CD4-positive, alpha-beta T cell treated with Interleukin-10 for 1 hour (primary cell): ENCODE measurements at places on chromosomes 12 and 14.
A peak's percentile ranks its signal among the peaks of the same experiment; 100 is the strongest.

DNA sequence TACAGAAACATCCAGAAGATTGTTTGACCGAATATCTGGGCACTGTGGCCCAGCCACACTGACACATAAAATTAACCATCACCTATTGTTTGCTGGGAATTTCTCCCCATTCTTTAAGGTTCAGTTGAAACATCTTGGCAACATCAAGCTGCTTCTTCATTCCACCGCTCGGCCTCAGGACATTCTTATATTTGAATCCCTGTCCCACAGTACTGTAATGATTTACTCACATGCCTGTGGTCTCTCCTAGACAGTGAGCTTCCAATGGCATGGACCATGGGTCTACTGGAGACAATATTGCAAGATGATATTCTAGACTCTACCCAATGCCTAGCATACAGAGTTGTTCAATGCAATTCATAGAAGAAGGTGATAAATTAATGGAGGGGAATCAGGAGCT, 56.1 kb downstream of the EMP1 start:
- no peak for DNase-seq

DNA sequence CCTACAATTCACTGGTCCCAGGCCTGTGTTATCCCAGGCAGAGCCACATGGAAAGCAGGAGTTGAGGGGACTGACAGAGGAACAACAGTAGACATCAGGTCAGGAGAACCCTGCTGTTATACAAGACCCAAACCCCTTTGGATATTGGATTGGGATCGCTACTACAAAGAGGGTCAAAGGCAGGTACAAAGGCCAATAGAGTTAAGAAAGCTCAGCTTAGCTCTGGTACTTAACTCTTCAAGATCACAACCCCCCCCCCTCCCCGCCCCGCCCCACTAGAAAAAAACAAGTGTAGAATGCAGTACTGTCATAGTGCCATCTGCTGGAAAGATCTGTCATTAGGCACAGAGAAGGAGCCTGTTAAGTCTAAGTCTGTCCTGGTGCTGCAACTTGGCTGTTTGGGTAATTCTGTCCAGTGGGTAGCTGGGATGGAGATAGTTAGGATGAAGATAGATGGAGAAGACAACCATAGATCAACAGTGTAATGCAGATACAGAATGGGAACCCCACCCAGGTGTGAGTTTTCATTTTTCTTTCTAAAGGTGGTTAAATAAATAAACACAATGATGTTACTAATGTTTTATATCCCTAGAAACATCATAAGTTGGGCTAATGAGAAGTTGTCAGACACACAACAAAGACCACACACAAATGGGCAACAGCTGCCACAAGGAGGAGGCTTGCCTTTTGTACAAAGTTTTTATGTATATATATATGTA, 17.2 kb downstream of the REM2 start:
- DNase-seq = peak; percentile 79

DNA sequence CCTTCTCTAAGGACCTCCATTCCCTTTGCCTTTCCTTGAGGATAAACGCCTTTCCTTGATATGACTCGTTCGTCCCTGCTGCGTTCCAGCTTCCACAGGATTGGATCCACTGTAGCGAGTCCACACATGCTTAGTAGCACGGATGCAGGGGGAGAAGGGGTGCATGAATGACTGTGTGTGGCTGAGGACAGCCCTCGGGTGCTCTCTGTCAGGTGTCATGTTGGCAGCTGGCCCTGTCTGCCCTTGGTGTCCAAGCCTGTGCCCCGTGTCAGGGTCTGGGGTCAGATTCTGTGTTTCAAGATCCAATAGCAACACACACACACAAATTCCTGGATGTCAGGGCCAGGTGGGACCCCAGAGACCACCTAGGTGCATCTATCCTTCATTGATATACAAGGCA, 17.5 kb upstream of the KRT80 start:
- no peak for DNase-seq

DNA sequence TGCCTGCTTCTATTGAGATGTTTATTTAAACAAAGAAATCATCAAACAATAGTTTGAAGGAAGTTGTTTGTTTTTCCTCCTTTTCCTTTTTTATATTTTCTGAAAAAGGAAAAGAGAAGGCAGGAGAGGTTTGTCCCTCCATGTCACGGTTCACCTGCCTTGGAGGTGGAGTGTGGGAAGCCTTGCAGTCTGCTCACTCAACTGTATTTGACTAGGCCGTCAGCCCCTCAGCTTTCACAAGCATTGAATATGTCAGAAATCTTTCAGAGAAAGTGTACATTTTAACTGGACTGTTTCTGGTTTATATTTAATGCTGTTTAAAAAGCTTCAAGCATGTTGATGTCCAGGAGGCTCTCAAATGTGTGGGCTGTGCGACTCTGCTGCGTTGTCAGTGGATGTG, 370.4 kb downstream of the NPAS3 start:
- DNase-seq = no peak

GRCh38 chr14:88421286-88421685, 35.8 kb downstream of the SPATA7 start:
- DNase-seq = no peak

GRCh38 chr12:51592034-51592705, 1.1 kb downstream of the SCN8A start:
- DNase-seq = no peak
